ENCODE measurements at places on chromosomes 7 and 10. TPM values are rescaled to one million over a fixed set of nuclear protein-coding genes. Genes with fewer than 3 reads are reported as not detected.
A peak's percentile ranks its signal among the peaks of the same experiment; 100 is the strongest.

The DYNC1I1 gene
- polyA plus RNA-seq = 1.3 TPM

The TFEC gene
- 1.3 TPM for polyA plus RNA-seq

GRCh38 chr10:45302573-45302972, 12.8 kb downstream of the OR13A1 start:
- no peak for DNase-seq

DNA sequence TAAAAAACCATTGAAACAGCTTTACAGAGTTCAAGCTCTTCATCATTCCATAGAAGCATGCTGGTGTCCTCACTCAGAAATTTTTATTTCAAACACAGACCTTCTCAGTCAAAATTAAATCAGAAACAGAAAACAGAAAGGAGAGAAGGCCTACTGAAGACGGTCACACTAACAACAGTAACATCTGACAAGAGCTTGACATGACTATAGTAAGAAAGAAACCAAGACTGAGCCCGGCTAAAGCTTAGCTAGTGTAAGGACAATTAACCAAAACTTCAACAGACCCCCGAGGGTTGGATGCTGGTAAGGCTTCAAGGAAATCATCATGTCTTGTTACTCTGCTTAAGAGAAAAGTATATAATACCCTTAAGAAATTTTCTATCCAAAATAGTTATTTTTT, 38.6 kb downstream of the MTPN start:
- DNase-seq = no peak

GRCh38 chr7:96337519-96337918, 15.6 kb upstream of the SLC25A13 start:
- peak; percentile 43 for DNase-seq
